ENCODE measurements at places on chromosomes 12 and 14.

DNA sequence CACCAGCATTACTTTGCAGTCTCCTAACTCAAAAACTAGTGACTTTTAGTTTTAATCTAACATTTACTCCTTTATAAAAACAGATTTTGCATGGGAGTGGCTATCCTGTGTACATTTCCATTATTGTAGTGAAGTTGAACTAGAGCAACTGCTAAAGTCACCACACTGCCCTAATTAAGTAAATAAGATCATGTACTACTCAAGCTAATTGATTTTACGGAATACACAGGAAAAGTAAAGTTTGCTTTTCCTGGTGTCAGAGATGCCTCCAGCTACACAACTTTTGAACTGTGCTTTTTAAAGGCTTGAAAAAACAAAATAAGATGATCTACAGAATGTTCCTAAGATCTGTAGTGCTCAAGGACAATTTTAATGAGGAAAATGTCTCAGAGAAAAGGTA is 50.4 kb upstream of the ATP2A2 start:
- DNase-seq, result no peak

DNA sequence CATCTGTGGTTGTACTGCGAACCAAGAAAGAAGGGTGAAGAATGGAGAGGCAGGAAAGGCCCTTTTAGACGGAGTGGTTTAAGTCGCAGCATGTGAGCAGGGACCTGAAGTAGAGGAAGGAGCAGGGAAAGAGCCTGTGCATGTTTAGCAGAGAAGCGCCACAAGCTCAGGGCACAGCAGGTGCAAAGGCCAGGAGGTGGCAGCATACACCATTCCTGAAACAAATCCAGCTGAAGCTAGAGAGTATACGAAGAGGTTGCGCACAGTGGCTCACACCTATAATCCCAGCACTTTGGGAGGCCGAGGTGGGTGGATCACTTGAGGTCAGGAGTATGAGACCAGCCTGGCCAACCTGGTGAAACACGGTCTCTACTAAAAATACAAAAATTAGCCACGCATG is 49.9 kb downstream of the HELB start:
- DNase-seq, result no peak

- no peak for DNase-seq
These were observed 133.7 kb downstream of the AEBP2 start for GRCh38 chr12:19572920-19573558.

GRCh38 chr12:47141459-47141858 is 61.7 kb upstream of the AMIGO2 start:
- DNase-seq, result no peak

- DNase-seq, result no peak
These were observed 949 bp upstream of the KIF21A start for GRCh38 chr12:39443929-39444209.

- no peak for DNase-seq
These were observed 6.0 kb upstream of the PGF start for GRCh38 chr14:74961238-74961911.

Data from stimulated activated CD4-positive, alpha-beta T cell treated with anti-CD3 and anti-CD28 coated beads, Interleukin-1b, Interleukin-23, amount 100 ng/mL, for 4 hours (primary cell).